NCI-H1694 treated with DMSO at 0.1 percent for 48 hours (cell line): ENCODE measurements at places on chromosomes 5 and 9.
A peak's percentile ranks its signal among the peaks of the same experiment; 100 is the strongest.

- DNase-seq = no peak
These were observed 139.4 kb upstream of the PPP1R26 start for GRCh38 chr9:135340143-135340655.

DNA sequence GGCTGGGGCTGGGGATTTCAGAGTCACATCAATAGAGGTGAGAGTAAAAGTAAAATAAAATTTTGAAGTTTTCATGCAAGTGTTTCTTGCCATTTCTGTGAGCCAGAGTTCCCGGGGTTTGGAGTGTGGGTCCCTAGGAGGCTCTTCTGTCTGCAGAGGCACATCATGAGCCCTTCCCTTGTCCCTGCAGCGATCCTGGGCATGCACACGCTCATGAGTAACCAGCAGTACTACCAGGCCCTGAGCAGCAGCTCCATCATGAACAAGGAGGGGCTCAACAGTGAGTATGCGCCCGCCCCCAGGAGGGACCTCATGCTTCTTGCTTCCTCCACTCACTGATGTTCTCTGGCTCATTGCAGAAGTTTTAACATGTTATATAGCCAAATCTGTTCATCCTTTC, 61.1 kb downstream of the TMOD1 start:
- DNase-seq = no peak

DNA sequence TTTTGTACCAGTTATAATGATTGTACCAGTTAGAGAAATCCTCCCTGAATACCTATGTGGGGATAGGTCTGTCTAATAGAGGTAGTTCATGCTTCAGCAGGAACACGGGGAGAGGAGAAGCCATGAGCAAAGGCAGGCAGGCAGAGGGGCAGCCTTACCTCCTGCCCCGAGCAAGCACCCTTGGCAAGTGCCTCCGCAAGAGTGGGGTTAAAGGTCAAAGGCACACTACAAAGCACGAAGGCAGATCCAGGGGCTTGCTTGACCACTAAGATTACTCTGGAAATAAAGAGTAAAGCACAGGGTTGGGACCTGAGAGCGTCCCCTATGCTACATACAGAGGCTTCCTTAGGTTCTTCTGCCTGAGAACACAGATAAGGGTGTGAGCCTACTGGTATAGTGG, 100.9 kb downstream of the SEMA6A start:
- no peak for DNase-seq

DNA sequence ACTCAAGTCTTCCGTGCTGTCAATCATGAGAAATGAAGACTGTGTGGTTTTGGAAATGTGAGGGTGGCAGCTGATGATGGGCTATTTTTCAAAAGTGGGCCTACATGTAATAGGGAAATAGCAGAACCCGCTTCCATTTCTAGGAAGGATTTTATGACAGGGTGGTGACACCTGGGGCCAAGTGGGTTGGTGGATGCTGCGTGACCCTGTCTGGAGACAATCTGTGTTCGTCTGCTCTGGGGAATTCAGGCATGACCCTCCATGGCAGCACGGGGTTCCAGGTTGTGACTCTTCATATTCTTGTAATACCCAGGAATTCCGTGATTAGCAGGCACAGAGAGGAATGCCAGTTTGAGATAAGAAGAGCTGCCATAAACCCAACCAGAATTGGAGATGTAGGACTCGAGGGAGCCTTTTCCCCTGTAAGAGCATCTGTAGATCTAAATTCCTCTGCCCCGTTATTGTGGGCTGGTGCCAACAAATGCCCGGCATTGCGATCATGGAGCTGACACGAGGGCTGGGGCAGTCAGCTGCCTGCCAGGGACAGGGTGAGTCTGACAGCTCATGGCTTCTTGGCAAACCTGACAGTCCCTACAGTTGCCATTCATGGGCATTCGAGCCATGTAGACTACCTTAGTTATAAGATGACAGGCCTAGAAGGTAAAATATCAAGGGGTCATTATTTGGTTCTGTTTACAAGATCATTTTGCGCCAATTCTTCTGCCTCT, 279.7 kb downstream of the GADD45G start:
- no peak for DNase-seq

DNA sequence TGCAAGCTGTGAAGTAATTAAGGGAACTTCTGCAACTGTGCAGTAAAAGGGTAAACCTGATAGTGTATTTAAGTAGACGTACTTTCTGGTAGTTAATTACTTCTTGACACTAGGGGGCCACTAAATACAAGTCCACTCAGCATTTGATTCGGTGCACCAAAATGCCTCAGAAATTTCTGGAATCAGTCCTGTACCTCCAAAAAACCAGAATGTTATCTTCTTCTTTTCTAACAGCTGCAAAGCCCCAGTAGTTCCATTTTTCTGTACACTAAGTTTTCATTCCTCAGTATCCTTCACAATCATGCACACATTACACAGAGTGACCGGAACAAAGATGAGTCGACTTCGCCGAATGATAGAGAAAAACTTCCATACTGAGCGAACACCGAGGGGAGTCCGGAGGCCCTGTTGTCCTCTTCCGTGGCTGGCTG, 484 bp downstream of the GFM2 start:
- DNase-seq = peak; percentile 35

GRCh38 chr5:125214080-125214479, 467.6 kb upstream of the ZNF608 start:
- no peak for DNase-seq

DNA sequence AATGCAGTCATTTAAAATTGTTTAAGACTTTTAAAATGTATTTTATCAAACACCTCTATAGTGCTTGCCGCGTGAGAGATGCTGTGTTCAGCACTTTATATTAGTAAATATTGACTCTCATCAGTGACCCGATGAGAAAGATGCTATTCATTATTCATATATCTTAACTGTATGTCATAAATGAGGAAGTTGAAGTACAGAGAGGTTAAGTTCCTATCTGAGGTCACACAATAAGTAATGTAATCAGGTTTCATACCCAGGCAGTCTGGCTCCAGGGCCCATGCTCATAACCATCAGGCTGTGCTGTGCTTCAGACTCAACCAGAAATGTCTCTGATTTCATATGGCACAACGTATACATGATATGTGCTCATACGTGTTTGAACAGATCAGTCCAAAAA, 119.0 kb downstream of the SV2C start:
- no peak for DNase-seq
